ENCODE measurements at places on chromosomes 16 and 17.
A peak's percentile ranks its signal among the peaks of the same experiment; 100 is the strongest.

- no peak for DNase-seq
These were observed 2.7 kb downstream of the ASGR2 start for GRCh38 chr17:7111784-7112509.

GRCh38 chr17:81537343-81537855, 9.2 kb downstream of the FSCN2 start:
- DNase-seq, result no peak

- no peak for DNase-seq
These were observed 75.7 kb downstream of the FBXL20 start for GRCh38 chr17:39325528-39326240.

GRCh38 chr16:726438-727290, at the start of the genes CCDC78 and HAGHL:
Gene CCDC78 (minus strand): TSS chr16:726443. CDS start chr16:726367, 76 bp downstream.
Gene HAGHL (plus strand): TSS chr16:727106. CDS start chr16:727510, 404 bp downstream.
- DNase-seq, result no peak

GRCh38 chr17:77881545-77881944, 77.0 kb upstream of the TNRC6C start:
- peak; percentile 82 for DNase-seq

DNA sequence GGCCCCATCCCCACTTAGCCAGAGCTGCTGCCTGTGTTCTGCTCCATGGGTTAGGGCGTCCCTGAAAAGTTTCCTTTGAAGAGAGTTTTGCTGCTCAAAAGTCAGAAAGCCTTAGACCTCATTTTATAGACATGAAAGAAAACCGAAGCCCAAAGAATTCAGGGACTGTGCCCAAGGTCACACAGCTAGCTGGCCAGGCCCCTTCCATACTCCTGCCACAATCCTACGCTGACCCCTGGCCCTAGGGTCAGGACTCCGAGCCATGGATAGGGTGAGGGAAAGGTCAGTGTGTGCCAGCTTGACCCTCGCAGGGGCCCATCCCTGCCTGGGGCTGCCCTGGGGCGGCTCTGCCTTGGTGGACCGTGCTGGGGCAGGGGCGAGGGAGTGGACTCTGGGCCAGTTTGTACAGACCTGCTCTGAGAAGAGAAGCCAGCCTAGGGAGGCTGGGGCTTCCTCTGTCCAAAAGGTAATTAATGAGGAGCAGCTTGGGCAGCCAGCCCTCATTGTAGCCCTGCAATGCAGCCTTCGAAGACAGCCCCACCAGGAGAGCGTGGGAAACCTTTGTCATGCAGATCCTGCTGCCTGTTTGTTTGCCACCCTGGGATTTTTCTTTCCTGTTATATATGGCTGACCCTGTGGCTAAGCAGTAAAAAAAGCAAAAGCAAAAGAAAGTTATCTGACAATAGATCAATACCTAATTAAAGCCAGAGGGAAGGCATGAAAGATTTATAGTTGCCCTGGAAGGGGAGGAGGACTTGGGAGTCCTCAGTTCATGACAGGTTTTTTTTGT, 37.4 kb downstream of the RHBDL3 start:
- DNase-seq, result no peak

- DNase-seq, result no peak
These were observed 22.2 kb upstream of the NFATC3 start for GRCh38 chr16:68062910-68063393.

DNA sequence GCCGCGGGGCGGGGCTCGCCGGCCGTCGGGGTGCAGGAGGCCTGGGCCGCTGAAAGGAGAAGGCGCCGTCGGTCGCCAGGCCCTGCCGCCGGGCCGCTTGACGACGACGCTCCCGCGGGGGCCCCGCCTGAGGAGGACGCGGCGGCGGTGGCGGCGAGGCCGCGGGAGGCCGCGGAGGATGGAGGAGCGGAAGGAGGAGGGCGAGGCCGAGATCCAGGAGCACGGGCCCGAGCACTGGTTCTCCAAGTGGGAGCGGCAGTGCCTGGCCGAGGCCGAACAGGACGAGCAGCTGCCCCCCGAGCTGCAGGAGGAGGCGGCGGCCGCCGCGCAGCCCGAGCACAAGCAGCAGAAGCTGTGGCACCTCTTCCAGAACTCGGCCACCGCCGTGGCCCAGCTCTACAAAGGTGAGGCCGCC, 430 bp downstream of the HAPSTR1 start:
- DNase-seq, result peak; percentile 69

- no peak for DNase-seq
These were observed 3.3 kb upstream of the CACNG5 start for GRCh38 chr17:66831383-66832210.

DNA sequence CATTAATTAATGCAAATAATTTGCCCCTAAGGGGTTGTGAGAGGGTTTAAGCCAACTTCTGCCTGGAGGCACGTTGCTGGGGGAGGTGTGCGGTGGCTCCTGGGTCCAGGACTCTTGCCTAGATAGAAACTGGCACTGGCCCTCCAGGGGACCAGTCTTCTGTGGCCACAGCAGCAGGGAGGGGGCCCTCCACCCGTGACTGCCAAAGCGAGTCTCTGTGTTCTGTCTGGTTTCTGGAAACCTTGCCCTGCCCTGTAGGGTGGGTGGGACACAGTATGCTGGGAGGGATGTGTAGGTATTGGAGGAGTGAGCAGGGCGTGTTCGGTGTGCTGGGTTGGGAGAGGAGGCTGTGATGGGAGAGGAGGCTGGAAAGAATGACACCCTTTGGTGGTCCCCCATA, 78.8 kb downstream of the TBC1D16 start:
- peak; percentile 7 for DNase-seq

- DNase-seq, result no peak
These were observed 3.3 kb downstream of the LRRC46 start for GRCh38 chr17:47834756-47835155.

DNA sequence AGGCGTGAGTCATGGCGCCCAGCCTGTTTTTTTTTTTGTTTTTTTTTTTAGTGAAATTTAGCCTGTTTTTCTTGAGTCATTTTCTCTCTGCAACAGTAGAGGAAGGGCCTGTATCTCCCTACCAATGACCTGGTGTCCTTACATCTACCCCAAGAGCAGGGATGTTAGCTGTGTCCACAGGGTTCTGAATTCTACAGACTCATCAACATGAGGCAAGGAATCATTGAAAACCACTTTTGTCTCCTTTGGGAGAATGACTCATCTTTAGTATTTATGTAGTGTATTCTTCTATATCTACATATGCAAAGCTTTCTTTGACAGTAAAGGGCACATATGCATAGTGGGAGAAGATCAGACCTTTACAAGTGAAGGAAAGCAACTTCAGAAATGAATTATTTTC, 105.3 kb downstream of the SPECC1 start:
- no peak for DNase-seq

GRCh38 chr17:29193146-29193545, 12.9 kb upstream of the MYO18A start:
- no peak for DNase-seq

- no peak for DNase-seq
These were observed 19.9 kb downstream of the ADAM11 start for GRCh38 chr17:44778656-44779210.

- DNase-seq, result no peak
These were observed 29.2 kb upstream of the VAT1L start for GRCh38 chr16:77759201-77759600.

- no peak for DNase-seq
These were observed 278.3 kb downstream of the KCNJ2 start for GRCh38 chr17:70447588-70447987.

- peak; percentile 67 for DNase-seq
These were observed 8.7 kb downstream of the GRN start for GRCh38 chr17:44353672-44354331.

DNA sequence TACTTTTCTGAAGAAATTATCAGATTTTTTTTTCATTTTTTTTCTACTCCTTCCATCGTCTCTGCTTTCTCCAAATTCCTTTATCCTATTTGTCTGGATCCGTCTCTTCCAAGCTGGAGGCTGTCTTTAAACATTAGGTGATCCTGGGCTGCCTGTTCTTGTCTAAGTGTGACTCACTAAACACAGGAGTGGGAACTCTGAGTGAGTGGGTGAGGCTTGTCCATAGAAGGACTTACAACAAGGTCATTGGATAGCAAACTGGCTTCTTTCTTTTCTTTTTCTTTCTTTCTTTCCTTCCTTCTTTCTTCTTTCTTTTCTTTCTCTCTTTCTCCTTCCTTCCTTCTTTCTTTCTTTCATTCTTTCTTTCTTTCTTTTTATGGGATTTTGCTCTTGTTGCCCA, 18.2 kb downstream of the ALOX15 start:
- DNase-seq, result no peak

GRCh38 chr17:16283705-16284104, 66.7 kb downstream of the PIGL start:
- DNase-seq, result no peak

DNA sequence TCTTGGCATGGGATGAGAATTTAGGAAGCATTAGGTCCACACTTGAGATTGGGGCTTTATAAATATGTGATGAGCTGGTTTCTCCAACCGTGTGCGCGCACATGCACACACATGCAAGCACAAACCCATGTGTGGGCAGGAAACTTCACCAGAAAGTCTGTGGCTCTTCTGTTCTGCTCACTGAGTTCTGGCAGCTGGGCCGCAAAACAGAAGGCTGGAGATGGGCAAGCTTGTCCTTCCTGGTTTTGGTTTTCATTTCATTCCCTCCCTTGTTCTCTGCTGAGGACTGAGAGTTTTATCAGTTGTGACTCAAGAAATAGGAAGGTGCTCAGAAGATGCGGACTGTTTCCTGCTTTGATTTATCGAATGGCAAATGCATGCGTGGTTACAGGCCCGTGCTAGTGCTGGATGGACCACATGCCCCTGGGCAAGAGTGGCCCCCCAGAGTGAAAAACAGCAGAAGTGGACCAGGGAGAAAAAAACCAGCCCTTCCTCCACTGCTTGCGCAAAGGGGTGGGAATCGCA, 14.1 kb downstream of the MAP3K14 start:
- DNase-seq, result no peak

GRCh38 chr17:20934288-20934687, 108.5 kb downstream of the USP22 start:
- DNase-seq, result no peak

GRCh38 chr16:28087675-28088300, 24.3 kb upstream of the GSG1L start:
- DNase-seq, result no peak

GRCh38 chr17:80227666-80228065, 7.4 kb downstream of the SLC26A11 start:
- DNase-seq, result no peak

- DNase-seq, result no peak
These were observed 40.5 kb downstream of the ABHD15 start for GRCh38 chr17:29526322-29526721.

DNA sequence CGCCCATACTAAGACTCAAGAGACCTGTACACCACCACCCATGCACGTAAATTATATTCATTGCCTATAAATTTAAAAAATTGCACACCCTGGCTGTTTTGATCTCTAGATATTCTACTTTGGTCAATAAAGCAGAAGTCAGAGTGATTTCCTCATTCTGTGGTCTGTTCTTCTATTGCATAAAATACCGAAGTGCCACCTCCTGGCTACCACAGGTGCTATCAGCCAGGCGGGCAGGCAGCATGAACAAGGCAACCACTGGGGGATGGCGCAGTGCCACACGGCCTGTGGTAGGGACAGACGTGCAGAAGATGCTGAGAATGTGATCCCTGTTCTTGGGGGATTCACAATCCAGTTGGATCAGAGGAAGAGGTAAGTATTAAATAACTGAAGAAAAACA, 122.3 kb downstream of the CDK5R1 start:
- no peak for DNase-seq

DNA sequence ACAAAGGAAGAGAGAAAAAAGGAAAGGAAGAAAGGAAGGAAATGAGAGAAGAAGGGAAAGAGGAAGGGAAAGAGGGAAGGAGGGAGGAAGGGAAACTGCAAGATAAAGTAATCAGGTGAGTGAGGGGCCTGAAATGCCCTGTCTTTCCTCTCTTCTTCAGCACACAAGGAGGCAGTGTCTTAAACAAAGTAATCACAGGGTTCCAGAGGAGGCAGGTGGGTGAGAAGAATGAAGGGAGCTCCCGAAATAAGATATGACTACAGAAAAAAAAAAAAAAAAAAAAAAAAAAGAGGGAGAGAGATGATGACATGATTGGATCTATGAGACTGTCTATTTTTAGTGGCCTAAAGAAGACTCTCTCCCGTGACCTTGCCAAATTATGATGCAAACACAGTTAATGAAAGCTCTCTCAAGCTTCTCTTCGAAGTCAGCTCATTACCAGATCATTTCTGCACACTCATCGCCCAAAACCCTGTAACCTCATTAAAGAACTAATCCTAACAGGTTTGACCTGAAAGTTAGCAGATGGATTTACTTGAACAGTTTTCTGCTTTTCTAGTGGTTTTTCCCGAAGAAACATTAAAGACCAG, 53.6 kb downstream of the CDH11 start:
- no peak for DNase-seq

DNA sequence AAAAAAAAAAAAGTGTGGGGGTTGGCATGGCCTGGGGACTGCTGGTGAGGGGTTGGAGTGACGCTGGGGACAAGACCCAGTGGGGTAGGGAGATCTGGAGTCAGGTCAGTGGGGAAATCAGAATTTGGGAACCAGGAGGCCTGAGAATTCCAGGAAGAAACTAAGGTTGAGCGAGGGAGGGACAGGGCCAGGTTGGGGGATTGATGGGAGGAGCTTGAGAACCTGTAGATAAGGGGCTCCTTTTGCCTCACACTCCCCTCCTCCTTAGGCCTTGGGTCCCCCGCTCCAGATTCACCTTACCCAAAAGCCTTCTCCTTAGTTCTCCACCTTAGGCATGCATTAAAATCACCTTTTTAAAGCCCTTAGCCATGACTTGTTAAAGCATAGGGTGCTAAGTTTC, 8.3 kb upstream of the PYDC1 start:
- no peak for DNase-seq

DNA sequence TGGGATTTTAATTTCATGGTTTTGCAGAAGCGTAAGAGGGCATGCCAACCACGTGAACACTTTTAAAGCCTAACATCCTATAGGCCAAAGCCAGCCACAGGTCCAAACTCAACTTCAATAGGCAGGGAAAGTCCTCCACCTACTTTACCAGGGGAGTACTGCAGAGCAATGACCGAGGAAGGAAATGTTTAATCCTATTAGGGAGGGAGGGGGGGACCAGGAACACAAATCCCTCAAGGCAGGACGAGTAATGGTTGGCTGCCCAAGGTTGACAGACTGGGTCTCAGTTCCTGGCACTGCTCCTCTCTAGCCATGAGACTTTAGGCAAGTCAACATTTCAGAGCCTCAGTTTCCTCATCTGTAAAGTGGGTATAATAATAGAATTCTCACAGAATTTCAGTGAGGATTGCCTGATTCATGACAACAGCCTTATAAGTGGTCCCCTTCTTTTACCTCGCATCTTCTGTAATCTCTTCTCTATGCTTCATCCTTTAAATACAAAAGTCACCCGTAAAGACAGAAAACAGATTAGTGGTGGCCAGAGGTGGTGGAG, 315.8 kb downstream of the HAPSTR1 start:
- DNase-seq, result no peak

Measured in right forelimb (tissue), 1 donor.